ENCODE measurements at places on chromosomes 2 and 18.

DNA sequence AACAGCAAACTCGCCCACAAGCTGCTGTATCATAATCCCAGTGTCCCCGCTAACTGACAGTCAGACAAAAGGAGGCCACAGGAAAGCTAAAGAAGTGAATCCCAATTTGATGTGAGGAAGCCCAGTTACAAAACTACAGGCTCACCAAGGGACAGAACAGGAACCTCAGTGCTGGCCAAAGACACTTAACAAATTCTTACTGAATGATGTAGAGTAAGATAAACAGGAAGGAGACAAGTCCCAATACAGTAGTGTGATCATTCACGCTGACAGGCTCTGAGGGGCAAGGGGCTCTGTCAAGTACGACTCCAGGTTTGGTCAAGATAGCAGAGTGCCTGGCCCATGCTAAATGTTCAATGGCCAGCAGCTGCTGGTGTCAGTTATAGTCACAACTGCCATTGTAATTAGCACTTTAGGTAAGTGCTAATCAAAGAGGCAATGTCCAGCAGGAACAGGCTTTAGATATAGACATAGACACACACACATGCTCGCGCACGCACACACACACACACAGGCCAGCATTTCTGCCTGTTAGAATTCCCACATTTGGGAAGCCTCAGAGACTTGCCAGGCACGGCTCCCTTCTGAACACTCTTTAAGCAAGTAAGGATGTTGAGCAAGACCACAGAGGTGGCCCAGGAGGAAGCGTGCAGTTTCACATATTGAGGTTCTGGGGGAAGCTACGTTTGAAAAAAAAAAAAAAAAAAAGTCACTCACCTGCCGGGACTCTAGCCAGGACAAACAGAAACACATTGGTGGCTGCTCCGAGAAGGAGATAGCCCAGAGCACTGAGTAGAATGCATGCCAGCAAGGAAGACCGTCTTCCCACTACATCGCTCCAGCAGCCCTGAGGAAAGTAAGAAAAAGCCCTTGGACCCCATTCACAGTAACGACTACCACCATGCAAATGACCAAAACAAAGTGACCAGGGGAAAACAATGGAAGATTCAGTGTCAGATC lies 35.4 kb upstream of the TMEM182 start:
- DNase-seq: no peak

DNA sequence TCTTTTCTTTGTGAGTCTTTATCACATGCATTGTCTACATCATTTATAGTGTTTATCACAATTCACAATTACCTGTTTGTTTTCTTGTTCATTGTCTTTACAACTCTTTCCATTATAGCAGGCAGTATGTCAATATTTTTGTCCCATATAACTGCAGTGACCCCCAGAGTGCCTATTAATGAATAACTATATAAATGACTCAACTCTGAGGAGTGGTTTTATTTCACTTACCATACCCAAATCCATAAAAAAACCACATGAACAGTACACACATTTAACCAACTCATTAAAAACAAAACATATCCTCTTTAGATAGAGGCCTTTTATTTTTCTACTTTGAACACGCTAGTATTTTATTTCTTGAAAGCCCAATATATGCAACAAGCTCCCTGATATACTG lies 1419.1 kb upstream of the NXPH2 start:
- DNase-seq: no peak

- DNase-seq: no peak
These were observed 4.5 kb upstream of the CREB1 start for GRCh38 chr2:207525296-207525695.

- DNase-seq: no peak
These were observed 74.6 kb downstream of the CLHC1 start for GRCh38 chr2:55157474-55157884.

DNA sequence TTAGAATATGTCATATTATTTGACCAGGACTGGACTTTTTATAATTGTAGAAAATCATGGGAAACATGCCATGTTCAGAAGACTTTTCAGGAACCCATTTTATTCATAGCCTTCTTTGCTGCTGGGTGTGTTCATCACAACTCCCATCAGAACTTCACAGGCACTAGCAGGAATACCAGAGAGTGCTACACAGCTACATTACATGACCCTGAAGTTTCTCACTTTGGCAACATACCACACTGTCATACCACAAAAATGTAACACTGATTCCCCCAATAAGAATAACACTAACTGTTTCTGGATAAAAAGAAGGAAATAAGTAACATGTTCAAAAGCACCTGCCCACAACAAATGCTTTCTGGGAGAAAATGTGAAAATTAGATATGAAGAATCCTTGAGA lies 405.4 kb downstream of the CDH2 start:
- no peak for DNase-seq

DNA sequence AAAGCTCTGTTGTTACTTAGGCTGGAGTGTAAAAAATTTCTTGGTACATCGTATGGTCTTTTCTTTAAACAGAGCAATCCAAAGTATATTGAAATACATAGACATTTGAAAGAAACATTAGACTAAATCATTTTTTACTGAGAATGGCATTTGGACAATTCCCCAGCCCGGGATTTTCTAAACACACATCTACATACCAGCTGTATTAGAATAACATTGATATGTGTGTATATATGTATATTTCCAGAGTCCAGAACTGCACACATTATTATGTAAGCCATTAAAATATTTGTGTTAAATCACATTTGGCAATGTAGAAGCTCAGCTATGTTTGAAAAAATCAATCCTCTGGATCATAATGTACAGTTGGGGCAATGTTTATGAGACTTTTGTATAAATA lies 1853.6 kb upstream of the LRRTM1 start:
- no peak for DNase-seq

DNA sequence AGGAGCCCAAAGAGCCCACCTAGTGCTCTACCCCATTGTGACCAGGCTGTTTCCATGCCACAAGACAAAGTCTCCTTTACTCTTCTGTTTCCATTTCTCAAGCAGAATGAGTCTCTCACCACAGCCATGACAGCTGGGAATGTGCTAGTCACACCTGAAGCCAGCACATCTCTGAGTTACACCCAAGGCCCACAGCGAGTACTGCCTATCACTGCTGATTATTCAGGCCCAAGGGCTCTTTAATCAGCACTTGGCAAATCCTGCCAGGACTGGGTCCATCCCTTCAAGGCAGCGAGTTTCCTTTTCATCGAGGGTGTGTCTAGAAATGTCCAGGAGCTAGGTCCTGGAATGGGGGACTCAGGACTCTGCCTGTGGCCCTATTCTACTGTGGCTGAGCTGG lies 14.6 kb upstream of the PPP1R1C start:
- no peak for DNase-seq

GRCh38 chr2:117956036-117956796 lies 57.7 kb downstream of the CCDC93 start:
- no peak for DNase-seq

DNA sequence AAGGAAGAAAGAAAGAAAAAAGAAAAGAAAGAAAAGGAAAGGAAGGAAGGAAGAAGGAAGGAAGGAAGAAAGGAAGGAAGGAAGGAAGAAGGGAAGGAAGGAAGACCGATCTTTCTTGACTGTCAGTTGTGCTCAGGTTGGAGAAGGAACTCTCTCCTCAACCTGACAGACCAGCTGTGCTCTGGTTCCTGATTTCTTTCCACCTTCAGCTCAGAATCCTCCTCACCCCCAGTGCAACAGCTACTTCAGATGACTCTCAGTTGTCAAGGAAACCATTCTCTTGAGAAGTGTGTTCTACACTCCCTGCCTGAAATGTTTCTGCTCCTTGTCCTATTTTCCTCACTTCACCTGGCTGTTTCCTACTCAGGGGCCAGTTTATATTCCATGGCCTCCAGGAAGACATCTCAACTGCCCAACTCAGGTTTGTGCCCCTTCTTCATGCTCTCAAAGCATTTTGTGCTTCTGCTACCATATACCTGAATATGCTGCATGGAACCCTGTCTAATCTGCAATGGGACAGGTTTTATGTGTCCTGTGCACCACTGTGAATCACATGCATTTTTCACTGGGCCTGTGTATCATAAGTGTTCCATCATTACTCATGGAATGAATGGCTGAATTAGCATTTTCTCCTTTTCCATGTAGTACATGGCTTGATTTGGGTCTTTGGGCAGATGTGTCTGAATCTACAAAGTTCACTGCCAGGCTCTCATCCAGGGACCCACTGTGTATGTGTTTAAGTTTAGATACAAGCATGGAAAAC lies 32.8 kb upstream of the DOCK10 start:
- DNase-seq: no peak

DNA sequence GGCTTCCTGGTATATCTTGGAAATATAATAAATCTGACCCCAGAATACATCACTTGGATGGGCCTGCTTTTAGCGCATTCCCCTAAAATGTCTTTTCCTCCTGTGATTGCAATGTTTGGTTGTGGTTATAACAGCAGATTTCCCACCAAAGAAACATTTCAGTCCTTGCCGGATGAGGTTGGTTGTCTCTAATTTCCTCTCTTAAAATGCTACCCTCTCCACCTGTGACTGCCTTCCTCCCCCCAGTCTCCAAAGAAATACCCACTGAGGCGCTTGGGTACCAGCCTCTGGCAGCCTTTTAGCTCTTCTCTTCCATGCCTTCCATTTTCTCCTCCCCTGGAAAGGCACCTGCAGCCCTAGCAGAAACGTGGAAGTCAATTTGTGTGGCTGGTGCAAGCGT lies 102.1 kb upstream of the SIX3 start:
- no peak for DNase-seq

GRCh38 chr18:23207191-23207955 lies 72.1 kb downstream of the CABLES1 start:
- no peak for DNase-seq

Measured in mesothelial cell of epicardium (in vitro differentiated cells).